Mesendoderm (in vitro differentiated cells): ENCODE measurements at places on chromosomes 11 and 22.
A peak's percentile ranks its signal among the peaks of the same experiment; 100 is the strongest.

DNA sequence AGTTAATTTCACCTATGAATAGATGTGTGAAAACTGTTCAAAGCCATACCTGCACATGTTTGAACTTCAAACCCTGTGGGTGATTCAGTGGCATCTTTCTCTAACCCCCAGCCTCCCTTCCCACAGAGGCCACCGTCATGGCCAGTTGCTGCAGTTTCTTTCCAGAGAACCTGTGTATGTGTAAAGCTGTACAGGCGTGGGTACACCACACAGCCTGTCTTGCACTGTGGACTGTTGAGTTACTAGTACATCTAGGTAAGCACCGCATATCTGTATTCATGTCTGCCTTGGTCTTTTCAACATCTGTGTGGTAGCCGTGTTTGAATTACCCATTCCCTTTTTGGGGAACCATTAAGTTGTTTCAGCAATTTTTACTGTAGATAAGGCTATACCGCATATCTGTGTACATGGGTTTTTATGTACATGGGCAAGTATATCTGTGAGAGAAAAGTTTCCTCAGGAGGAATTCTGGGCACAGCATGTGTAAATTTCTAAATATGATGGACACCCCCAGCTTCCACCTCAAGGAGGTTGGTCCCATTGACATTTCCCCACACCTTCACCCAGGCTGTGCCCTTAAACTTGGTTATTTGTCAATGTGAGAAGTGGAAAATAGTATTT lies 13.9 kb downstream of the NEAT1 start:
- no peak overlapping the region for H3K27ac ChIP-seq
- H3K4me1 ChIP-seq = no peaks in the 10 kb centered on the region
- no peaks in the 10 kb centered on the region for H3K27me3 ChIP-seq
- DNase-seq = no peak
- H3K36me3 ChIP-seq = no peaks in the 10 kb centered on the region
- H3K4me3 ChIP-seq = no peak overlapping the region

DNA sequence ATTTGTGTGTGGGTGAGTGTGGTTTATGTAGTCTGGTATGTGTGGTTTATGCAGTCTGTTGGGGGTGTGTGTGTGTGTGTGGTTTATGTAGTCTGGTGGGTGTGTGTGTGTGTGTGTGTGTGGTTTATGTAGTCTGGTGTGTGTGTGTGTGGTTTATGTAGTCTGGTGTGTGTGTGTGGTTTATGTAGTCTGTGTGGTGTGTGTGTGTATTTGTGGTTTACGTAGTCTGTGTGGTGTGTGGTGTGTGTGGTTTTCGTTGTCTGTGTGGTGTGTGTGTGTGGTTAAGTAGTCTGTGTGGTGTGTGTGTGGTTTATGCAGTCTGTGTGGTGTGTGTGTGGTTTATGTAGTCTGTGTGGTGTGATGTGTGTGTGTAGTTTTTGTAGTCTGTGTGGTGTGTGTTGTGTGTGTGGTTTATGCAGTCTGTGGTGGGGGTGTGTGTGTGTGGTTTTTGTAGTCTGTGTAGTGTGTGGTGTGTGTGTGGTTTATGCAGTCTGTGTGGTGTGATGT lies 26.2 kb upstream of the PARVG start:
- DNase-seq = no peak
- H3K36me3 ChIP-seq = no peaks in the 10 kb centered on the region
- no peak overlapping the region for H3K4me3 ChIP-seq
- no peaks in the 10 kb centered on the region for H3K27me3 ChIP-seq
- no peak overlapping the region for H3K27ac ChIP-seq

DNA sequence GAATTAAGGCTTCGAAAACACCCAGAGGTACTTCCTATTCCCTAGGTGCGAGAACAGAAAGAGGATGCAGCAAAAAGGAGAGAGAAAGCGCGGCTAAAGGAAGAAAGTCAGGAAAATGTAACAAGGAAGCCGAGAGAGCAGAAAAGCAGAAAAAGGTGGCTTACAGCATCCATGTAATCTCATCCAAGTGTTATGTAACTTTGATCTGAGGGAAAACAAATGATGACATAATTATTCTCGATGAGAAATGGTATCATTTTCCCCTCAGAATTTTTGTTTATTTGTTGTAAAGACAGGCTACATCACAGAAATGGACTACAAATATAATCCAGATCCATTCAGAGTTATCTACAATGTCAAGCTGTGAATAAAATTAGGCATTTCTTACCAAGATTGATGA lies 69.1 kb upstream of the APOA1 start:
- no peaks in the 10 kb centered on the region for H3K27me3 ChIP-seq
- no peaks in the 10 kb centered on the region for H3K4me1 ChIP-seq

GRCh38 chr11:114135737-114136151 lies 76.2 kb downstream of the ZBTB16 start:
- H3K36me3 ChIP-seq = no peaks in the 10 kb centered on the region
- no peak overlapping the region for H3K4me3 ChIP-seq
- peak; percentile 94 for DNase-seq
- peaks cover 2% of the 10 kb centered on the region for H3K27me3 ChIP-seq
- H3K4me1 ChIP-seq = peaks cover 9% of the 10 kb centered on the region

- H3K27ac ChIP-seq = peak within 1 kb of the TSS; percentile 97
- H3K4me3 ChIP-seq = peak within 1 kb of the TSS; percentile 79
- DNase-seq = peak; percentile 97
- no peaks in the 10 kb centered on the region for H3K4me1 ChIP-seq
These were observed at the start of gene THAP7 for GRCh38 chr22:21001601-21002325. TSS of gene THAP7 (minus strand) at chr22:21002118. CDS start at chr22:21001911, 207 bp downstream.

GRCh38 chr11:122661182-122661945 lies 5.8 kb downstream of the UBASH3B start:
- H3K27ac ChIP-seq = no peak overlapping the region
- no peak overlapping the region for H3K4me3 ChIP-seq
- H3K4me1 ChIP-seq = no peaks in the 10 kb centered on the region
- DNase-seq = peak; percentile 62
- H3K36me3 ChIP-seq = no peaks in the 10 kb centered on the region

DNA sequence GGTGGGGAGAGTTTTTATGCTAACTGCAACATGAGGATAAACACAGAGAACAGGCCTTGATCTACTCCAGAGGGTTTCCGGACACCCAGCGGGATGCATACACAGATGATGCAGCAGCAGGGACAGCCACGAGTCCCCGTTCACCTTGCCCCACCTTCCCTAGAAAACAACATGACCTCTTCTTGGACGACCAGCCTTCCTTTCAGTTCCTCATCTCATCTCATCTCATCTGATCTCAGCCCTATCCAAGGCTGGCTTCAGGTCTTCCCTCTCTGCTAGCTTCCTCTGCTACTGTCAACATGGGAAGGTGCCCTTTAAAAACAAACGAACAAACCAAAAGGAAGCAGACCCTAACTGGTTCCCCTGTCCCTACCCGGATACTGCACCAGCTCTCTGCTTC lies 1356.2 kb downstream of the TBC1D22A start:
- DNase-seq = no peak
- no peak overlapping the region for H3K4me3 ChIP-seq
- no peaks in the 10 kb centered on the region for H3K4me1 ChIP-seq
- H3K27ac ChIP-seq = no peak overlapping the region
- no peaks in the 10 kb centered on the region for H3K27me3 ChIP-seq

- DNase-seq = peak; percentile 57
- H3K36me3 ChIP-seq = no peaks in the 10 kb centered on the region
- no peak overlapping the region for H3K27ac ChIP-seq
- H3K4me3 ChIP-seq = no peak overlapping the region
- H3K4me1 ChIP-seq = peaks cover 2% of the 10 kb centered on the region
- H3K27me3 ChIP-seq = no peaks in the 10 kb centered on the region
These were observed 101.5 kb downstream of the DLG2 start for GRCh38 chr11:85525686-85526085.

DNA sequence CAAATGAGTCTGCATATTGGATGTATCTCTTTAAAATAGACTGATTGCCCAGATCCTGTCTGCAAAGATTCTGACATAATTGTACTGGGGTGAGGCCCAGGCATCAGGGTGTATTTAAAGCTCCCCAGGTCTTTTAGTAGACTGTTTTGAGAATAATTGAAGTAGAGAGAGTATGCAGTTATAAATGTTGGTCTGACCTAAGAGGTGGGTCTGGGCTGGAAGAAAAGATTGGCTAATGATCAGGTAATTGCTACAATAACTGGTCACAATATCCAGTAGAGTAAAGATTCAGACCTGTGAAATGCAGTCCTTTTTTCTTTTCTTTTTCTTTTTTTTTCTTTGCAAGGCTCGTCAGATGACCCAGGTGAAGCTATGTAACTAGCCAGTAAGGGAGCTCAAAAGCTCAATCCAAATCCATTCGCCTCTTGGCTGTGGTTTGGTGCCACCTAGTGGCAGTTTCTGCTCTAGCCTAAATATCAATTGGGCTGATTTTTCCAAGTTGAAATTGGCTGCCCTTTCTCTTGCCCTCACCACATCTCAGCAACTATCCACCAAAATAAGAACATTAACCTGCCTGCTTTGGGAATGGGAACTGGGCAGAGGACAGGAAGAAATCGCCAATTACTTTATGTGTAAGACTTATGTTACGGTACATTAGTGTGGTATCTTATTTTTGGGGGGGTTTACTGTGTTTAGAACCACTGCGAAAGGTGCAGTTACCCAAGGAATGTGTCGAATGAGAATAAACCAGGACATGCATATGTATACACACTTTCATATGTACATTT lies 45.9 kb downstream of the ZNF143 start:
- no peaks in the 10 kb centered on the region for H3K36me3 ChIP-seq
- no peak overlapping the region for H3K27ac ChIP-seq
- no peak overlapping the region for H3K4me3 ChIP-seq
- H3K4me1 ChIP-seq = no peaks in the 10 kb centered on the region

DNA sequence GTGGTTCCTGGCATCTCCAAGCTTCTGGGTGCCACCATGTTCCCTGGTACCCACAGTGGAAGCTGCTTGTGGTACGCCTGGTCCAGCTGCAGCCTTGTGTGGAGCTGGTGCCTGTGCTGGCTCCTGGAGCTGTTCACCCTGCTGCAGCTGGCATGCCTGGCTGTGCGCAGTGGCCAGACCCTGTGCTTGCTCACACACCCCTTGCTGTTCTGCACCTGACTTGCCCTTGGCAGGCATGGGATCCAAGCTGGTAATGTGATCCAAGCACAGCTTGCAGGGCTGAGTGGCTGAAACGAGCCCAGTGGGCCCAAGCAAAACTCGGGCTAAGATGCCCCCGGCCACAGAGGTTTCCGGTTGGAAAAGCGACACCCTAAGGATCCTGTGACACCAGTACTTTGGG lies 104.7 kb upstream of the CLMP start:
- no peak for DNase-seq
- peaks cover 6% of the 10 kb centered on the region for H3K4me1 ChIP-seq
- H3K4me3 ChIP-seq = no peak overlapping the region
- no peak overlapping the region for H3K27ac ChIP-seq

DNA sequence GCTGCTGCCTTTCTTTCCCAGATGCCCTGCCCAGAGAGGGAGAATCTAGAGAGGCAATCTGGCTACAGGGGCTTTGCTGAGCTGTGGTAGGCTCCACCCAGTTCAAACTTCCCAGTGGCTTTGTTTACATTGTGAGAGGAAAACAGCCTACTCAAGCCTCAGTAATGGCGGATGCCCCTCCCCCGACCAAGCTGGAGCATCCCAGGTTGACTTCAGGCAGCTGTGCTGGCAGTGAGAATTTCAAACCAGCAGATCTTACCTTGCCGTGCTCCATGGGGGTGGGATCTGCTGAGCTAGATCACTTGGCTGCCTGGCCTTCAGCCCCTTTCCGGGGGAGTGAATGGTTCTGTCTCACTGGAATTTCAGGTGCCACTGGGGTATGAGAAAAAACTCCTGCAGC lies 12.2 kb downstream of the BDNF start:
- no peaks in the 10 kb centered on the region for H3K27me3 ChIP-seq
- H3K4me3 ChIP-seq = no peak overlapping the region
- H3K36me3 ChIP-seq = no peaks in the 10 kb centered on the region
- no peaks in the 10 kb centered on the region for H3K4me1 ChIP-seq
- H3K27ac ChIP-seq = no peak overlapping the region

DNA sequence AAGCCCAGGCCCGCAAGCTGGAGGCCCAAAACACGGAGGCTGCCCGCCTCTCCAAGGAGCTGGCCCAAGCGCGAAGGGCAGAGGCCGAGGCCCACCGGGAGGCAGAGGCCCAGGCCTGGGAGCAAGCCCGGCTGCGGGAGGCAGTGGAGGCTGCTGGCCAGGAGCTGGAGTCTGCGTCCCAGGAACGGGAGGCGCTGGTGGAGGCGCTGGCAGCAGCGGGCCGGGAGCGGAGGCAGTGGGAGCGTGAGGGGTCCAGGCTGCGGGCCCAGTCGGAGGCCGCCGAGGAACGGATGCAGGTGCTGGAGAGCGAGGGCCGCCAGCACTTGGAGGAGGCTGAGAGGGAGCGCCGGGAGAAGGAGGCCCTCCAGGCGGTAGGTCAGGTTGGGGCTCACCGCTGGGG lies 4.8 kb downstream of the CCDC88B start:
- H3K36me3 ChIP-seq = no peaks in the 10 kb centered on the region
- no peak for DNase-seq
- no peak overlapping the region for H3K4me3 ChIP-seq
- no peaks in the 10 kb centered on the region for H3K27me3 ChIP-seq
- H3K27ac ChIP-seq = no peak overlapping the region

- no peaks in the 10 kb centered on the region for H3K36me3 ChIP-seq
- H3K4me3 ChIP-seq = no peak overlapping the region
- H3K4me1 ChIP-seq = no peaks in the 10 kb centered on the region
- peaks cover 16% of the 10 kb centered on the region for H3K27me3 ChIP-seq
These were observed 4.4 kb downstream of the SCN4B start for GRCh38 chr11:118148240-118148639.

DNA sequence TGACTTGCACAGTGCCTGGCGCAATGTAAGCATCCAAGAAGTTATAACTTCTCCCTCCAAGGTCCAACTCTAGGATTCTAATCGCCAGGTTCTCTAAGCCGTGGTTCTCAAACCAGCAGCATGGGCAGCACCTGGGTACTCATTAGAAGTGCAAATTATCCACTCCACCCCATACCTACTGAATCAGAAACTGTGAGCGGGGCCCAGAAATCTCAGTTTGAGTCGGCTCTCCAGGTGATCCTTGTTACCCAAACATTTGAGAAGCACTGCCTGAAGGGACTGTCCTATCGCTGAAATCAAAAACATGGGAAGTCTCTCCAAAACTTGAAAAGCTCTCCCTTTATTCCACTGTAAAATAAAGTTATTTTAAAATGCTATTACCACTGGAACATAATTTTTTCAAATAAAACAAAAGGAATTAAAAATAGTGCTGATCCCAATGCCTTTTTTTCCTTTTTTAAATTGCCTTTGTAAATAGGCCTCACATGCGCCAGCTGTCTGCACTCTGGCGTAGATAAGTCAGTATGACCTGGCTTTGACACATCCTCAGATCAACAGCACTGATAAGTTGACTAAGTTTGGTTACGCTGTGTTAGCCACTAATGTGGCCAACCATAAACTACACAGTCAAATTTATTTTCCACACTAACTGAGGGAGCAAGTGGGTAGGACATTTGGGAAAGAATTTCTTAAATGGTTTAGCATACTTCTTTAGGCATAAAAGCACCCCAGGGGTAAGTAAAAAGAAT lies 8.4 kb upstream of the CTR9 start:
- no peak overlapping the region for H3K27ac ChIP-seq
- H3K36me3 ChIP-seq = no peaks in the 10 kb centered on the region
- DNase-seq = no peak
- H3K4me3 ChIP-seq = no peak overlapping the region

DNA sequence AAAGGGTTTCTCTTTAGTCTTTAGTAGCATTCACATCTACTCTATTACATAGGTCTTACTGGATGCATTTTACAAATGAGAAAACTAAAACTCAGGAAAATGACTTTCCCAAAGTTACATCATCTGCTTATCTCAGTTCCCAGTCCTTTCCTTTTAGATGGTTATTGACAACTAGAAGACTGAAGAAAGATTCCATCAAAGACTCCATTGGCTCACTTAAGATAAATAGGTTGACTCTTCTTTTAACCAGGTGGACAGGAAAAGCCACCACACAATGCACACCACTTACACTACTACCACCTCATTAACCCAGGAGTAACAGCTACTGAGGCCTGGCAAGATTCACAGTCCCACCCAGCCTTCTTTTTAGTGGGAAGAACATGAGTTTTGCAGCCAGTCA lies 123.6 kb downstream of the TRIM44 start:
- no peak overlapping the region for H3K4me3 ChIP-seq
- H3K27ac ChIP-seq = no peak overlapping the region
- no peaks in the 10 kb centered on the region for H3K4me1 ChIP-seq
- H3K27me3 ChIP-seq = no peaks in the 10 kb centered on the region
- peak; percentile 26 for DNase-seq
